Endodermal cell (in vitro differentiated cells): ENCODE measurements at places on chromosomes 16 and 17. TPM values are rescaled to one million over a fixed set of nuclear protein-coding genes. Genes with fewer than 3 reads are reported as not detected.

DNA sequence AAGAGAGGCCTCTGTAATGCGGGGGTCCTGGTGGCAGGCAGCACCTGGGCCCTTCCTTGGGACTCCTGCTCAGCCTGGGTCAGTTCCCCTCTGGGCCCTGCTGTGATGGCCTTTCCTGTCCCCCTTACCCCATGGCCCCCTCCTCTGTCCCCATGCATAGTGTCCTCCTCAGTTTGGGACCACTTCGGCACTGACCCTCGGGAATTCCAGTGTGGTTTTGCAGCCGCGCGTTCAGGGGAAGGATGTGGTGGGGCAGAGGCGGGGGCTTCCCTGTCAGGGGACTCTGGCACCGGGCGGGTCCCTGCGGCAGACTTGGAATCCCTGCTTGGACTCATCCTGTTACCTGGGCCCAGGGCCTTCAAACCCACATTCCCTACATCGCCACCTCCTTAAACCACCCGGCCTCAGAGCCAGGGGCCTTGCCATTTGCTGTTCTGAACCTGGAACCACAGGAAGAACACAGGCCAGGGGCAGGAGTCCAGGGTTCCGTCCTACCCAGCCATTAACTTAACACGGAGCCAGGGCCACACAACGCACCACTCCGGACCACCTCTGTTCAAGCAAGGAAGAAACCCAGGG is 31.4 kb upstream of the EIF1 start:
- DNase-seq: peak; percentile 48

- no peak for DNase-seq
Measured at GRCh38 chr16:69087161-69087581, 18.3 kb upstream of the HAS3 start.

DNA sequence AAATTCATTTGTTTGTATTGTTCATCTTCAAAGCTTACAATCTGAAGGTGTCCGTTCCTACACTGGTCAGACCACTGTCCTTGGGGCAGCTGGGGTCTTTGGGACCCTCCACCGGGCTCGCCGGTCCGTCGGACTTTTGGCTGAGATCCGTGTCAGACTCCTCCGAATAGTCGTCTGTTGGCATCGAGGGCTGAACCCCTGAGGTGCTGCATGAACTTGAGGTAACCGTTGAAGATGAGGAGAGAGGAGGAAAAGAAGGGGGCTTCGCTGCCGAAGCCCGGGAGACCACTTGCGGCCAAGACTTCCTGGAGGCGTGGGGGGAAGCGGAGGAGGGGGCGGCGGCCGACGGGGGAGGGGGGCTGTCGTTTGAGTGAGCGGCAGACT is 260.8 kb downstream of the ZFHX3 start:
- DNase-seq: no peak

DNA sequence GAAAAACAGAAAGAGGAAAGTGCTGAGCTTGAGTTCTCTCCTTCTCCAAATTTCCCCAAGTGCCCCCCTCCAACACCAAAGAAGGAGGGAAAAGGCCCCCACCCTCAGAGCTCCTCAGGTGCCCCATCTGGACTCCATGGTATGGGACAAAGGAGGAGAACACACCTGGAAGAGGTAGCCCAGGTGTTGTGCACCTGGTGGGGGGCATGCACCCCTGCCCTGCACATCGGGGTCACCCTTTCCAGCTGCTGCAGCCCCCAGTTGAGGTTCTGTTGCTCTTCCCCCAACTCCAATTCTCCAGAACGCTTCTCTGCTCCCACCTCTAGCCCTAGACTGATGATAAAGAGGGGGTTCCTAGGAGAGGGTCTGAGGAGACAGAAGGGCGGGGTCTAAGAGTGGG is 3.0 kb upstream of the COL1A1 start:
- DNase-seq: no peak

DNA sequence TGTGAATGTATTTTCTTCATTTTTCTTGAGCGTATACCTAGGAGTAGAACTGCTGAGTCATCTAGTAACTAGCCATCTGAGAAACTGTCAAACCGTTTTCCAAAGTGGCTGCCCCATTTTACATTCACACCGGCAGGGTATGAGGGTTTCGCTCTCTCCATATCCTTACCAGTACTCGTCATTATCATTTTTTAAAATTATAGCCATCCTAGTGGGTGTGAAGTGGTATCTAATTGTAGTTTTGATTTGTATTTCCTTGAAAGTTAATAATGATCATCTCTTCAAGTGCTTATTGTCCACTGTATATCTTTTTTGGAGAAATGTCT is 6.0 kb downstream of the RNF157 start:
- no peak for DNase-seq

- no peak for DNase-seq
Measured at GRCh38 chr17:58388302-58389190, 28.8 kb downstream of the RNF43 start.

DNA sequence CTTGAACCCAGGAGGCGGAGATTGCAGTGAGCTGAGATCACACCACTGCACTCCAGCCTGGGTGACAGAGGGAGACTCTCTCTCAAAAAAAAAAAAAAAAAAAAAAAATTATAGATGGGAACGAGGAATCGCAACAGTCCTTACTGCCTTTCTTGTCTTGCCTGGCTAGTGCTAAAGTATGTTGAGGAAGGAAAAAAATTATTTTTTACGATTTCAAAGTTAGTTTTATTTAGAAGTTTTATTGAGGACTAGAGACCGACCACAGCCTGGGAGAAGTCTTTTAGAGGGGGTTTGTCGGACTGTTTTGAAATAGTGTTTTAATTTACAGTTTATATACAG is 15.8 kb upstream of the DNAH17 start:
- DNase-seq: no peak

- DNase-seq: no peak
Measured at GRCh38 chr16:78405040-78405439, 305.6 kb downstream of the WWOX start.

DNA sequence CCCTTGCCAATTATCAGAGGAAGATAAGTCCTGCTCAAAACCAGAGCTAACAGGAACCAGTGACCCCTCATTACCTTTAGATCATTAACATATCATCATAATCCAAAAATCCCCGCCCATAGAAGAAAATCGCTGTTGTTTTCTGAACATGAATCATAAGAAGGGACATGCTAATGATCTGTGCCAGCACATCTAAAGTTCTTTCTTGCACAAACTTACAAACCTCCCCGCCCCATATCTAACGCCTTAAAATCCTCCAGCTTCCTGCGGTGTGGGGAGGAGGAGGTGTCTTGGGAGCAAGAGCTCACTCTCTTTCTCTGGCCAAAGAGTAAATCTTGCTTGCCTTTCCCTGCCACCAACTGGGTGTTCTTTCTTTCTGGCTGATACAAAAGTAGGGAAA is 78.3 kb downstream of the IRX3 start:
- DNase-seq: peak; percentile 70

- no peak for DNase-seq
Measured at GRCh38 chr17:78474614-78475146, 96.2 kb downstream of the PGS1 start.

DNA sequence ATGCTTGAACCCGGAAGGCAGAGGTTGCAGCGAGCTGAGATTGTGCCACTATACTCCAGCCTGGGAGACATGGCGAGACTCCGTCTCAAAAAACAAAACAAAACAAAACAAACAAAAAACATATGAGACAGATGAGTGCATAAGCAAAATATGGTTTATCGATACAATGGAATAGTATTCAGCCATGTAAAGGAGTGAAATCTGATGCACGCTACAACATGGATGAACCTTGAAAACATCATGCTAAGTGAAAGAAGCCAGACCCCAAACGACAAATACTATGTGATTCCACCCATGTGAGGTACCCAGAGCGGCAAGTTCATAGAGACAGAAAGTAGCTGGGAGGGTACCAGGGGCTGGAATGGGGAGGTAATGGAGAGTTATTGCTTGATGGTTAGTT is 6.8 kb downstream of the PLCD3 start:
- DNase-seq: no peak

DNA sequence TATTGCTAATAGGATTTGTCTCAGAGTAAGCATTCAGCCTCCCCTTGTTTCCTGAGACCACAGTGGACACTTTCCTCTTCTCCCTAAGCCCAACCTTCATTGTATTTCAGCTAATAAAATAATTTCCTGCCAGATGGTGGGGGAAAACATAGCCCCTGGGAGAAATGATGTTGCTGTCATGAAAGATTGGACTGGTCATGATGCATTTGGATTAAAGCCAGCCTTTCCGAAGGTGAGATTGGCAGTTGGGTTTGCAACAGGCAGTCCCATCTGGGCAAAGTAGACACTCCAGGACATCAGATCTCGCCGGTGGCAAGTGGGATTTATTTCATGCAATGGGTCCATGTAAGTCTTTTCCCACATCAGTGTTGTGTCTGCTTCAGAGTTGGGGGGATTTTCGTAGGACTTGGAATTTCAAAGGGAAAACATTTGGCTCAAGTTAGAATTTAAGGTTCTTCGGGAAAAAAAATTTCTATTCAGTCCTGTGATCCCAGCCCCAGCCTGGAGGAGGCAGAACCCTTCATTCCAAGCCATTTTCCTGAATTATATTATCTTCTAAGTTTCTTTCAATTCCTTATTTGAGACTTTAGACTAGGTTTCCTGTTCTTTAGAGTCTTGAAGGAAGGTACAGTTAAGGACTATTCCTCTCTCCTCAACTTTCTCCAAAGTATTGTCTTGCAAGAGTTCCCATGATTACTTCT is 391.7 kb downstream of the XYLT1 start:
- DNase-seq: no peak

GRCh38 chr17:4032738-4033137 is 68.5 kb upstream of the ATP2A3 start:
- peak; percentile 71 for DNase-seq

- DNase-seq: peak; percentile 69
Measured at GRCh38 chr17:39217734-39218369, 7.9 kb downstream of the STAC2 start.

DNA sequence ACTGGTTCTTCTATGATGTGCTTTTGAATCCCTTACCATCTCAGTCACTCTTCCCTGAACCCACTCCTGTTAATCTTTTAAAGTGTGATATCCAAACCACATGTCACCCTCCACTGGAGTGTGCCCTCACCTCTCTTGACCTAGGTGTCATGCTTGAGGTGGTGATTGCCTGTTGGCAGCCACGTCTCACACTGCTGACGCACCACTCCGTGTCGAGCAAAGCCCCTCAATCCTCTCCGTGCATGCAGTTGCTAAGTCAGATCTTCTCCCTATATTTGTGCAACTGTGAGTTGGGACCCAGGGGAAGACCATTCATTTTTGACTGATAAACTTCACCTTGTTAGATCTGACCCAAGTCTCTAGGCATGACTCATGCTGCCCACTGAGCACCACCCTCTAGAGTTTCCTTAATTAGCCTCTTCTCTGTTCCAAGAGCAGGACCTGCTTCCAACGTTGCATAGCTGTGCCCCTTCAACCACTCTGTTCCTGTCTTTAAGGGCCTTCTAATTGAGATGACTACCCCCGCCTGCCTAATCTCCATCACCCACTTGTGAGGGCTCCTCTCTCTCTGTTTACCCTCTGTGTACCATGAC is 2.7 kb downstream of the MYH13 start:
- DNase-seq: no peak

GRCh38 chr17:33056399-33057146 is 64.9 kb downstream of the SPACA3 start:
- DNase-seq: peak; percentile 22

GRCh38 chr17:13031718-13032350 is 14.0 kb upstream of the ELAC2 start:
- DNase-seq: peak; percentile 86

DNA sequence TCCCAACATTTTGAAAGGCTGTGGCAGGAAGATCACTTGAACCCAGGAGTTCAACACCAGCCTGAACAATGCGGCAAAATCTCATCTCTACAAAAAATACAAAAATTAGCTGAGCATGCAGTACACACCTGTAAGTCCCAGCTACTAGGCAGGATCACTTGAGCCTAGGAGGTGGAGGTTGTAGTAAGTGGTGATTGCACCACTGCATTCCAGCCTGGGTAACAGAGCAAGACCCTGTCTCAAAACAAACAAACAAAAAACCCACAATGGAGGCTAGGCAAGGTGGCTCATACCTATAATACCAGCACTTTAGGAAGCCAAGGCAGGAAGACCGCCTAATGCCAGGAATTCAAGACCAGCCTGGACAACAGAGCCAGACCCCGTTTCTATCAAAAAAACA is 12.0 kb downstream of the APPBP2 start:
- peak; percentile 15 for DNase-seq

- peak; percentile 44 for DNase-seq
Measured at GRCh38 chr17:16952401-16952800, 19.5 kb downstream of the TNFRSF13B start.

DNA sequence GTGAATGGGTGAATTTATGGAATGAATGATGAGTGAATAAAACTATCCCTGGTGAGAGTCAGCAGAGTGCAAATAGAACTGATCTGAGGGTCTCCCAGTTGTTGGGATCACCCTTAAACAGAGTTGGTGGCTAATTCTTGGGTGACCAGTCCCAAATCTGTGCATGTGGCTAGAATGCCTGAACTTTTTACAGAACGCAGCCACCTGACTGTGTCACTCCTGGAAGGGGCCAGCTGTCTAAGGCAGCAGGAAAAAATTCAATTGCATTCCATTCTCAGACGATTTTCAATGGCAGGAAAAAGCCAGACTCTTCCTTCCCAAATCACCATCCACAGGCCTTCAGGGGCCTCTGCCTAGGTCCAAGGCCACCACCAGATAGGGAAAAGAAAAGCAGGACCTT is 43.5 kb downstream of the BEAN1 start:
- DNase-seq: peak; percentile 31

DNA sequence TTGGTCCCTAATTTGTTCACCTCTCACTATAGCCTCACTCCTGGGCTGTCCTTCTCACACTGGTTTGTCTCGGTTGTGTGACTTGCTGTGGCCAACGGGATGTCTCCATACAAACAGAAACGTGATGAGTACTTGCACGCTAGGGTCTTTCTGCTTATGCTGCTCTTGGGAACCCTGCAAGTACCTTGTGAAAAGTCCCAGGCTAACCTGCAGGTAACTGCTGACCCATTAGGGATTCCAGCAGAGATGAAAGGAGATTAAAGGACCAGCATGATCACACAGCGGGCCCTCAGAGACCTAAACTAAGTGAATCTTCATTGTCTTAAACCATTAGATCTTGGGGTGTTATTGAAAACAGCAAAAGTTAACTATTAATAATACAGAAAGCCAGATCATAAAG is 562.8 kb upstream of the GOT2 start:
- peak; percentile 76 for DNase-seq

- DNase-seq: peak; percentile 34
Measured at GRCh38 chr17:16973760-16974540, 2.0 kb upstream of the TNFRSF13B start.

- no peak for DNase-seq
Measured at GRCh38 chr17:1872254-1872653, 42.4 kb downstream of the RPA1 start.

DNA sequence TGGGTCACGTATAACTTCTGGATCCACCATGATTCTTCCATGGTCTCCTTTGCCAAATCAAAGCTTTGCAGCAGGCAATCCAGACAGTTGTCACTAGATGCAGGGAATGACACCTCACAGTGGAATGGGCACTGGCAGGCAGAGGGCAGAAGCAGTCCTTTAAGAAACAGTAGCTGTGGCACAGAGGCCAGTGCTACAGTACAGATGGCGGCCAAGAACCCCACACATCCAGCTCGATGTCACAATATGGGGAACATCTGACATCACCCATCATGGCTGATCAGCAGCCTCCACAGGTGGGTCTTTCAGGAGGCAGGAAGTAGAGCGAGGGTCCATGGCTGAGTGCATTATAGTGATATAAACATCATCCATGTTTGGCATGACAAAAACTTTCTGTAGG is 18.8 kb upstream of the ERN1 start:
- no peak for DNase-seq

Gene METTL2A
- total RNA-seq: 21.4 to 38.5 TPM (median 38.3 TPM) in 3 replicates

Gene IGF2BP1
- 355 and 360 TPM in 2 replicates for total RNA-seq

Gene NDUFAB1
- total RNA-seq: 106 and 123 TPM in 2 replicates

Gene SLC38A8
- total RNA-seq: not detected in 2 replicates

Gene MYH13
- total RNA-seq: not detected in 3 replicates
